ENCODE measurements at places on chromosomes 6 and 20. TPM values are rescaled to one million over a fixed set of nuclear protein-coding genes. Genes with fewer than 3 reads are reported as not detected.
A peak's percentile ranks its signal among the peaks of the same experiment; 100 is the strongest.

RCAN2 gene
- total RNA-seq, result 1.3 TPM

PAK5 gene
- not detected for total RNA-seq

DTNBP1 gene
- total RNA-seq, result 24.5 TPM

PDYN gene
- total RNA-seq, result not detected

MRPL18 gene
- total RNA-seq, result 58.5 TPM

FOXC1 gene
- total RNA-seq, result 0.17 TPM

GMNN gene
- total RNA-seq, result 50.8 TPM

SIRPG gene
- total RNA-seq, result 37.0 TPM

ANKRD66 gene
- not detected for total RNA-seq

HLA-B gene
- total RNA-seq, result 3,527 TPM

- peaks cover 42% of the 10 kb centered on the region for H3K4me1 ChIP-seq
- no peaks in the 10 kb centered on the region for H3K27me3 ChIP-seq
- no peak for DNase-seq
- H3K36me3 ChIP-seq, result peaks cover 12% of the 10 kb centered on the region
Measured at GRCh38 chr6:2945153-2945452, 26.3 kb downstream of the SERPINB6 start.

GRCh38 chr6:144248476-144249301 is 36.4 kb upstream of the UTRN start:
- H3K36me3 ChIP-seq, result peaks cover 6% of the 10 kb centered on the region
- peaks cover 29% of the 10 kb centered on the region for H3K4me1 ChIP-seq
- DNase-seq, result peak; percentile 21

GRCh38 chr6:132973514-132973993 is 159.2 kb downstream of the RPS12 start:
- H3K27ac ChIP-seq, result no peak overlapping the region
- DNase-seq, result no peak
- peaks cover 25% of the 10 kb centered on the region for H3K27me3 ChIP-seq
- no peak overlapping the region for H3K4me3 ChIP-seq

- no peaks in the 10 kb centered on the region for H3K27me3 ChIP-seq
- H3K4me3 ChIP-seq, result no peak overlapping the region
- H3K27ac ChIP-seq, result peak overlapping the region; percentile 43
- peaks cover 29% of the 10 kb centered on the region for H3K4me1 ChIP-seq
- peaks cover 6% of the 10 kb centered on the region for H3K36me3 ChIP-seq
Measured at GRCh38 chr20:45798935-45799642, 7.3 kb downstream of the DNTTIP1 start.

DNA sequence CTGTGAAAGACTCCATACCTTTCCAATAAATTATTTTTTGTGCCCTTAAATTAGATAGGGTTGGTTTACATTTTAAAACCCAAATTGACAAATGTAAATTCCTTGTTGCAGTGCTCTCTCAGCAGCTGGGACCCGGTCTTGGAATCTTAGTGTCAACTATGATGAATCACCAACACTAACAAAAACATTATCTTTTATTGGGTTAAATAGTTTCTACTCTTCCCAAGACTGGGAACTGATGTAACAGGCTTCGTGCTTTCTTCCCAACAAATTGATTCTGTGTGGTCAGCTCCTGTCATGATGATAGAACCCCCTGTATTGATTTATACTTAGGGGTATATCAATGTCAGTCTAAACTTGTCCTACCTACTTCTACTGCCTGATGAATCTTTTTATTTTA is 23.2 kb upstream of the AHI1 start:
- H3K4me1 ChIP-seq, result peaks cover 4% of the 10 kb centered on the region
- H3K36me3 ChIP-seq, result peaks cover 3% of the 10 kb centered on the region
- DNase-seq, result no peak
- H3K27me3 ChIP-seq, result peaks cover 21% of the 10 kb centered on the region
- H3K4me3 ChIP-seq, result no peak overlapping the region
- H3K27ac ChIP-seq, result no peak overlapping the region

GRCh38 chr6:137951064-137951597 is 84.1 kb downstream of the TNFAIP3 start:
- H3K27ac ChIP-seq, result no peak overlapping the region
- no peak overlapping the region for H3K4me3 ChIP-seq
- no peak for DNase-seq
- peaks cover 5% of the 10 kb centered on the region for H3K27me3 ChIP-seq
- no peaks in the 10 kb centered on the region for H3K36me3 ChIP-seq

GRCh38 chr6:105375797-105376196 is 27.1 kb downstream of the PREP start:
- peaks cover 1% of the 10 kb centered on the region for H3K36me3 ChIP-seq
- no peak overlapping the region for H3K4me3 ChIP-seq
- H3K27ac ChIP-seq, result no peak overlapping the region
- no peaks in the 10 kb centered on the region for H3K27me3 ChIP-seq
- DNase-seq, result no peak

GRCh38 chr20:59958123-59958522 is at the start of gene CDH26:
Gene CDH26 (plus strand): TSS chr20:59958423. CDS start chr20:59958727, 304 bp downstream.
- H3K36me3 ChIP-seq, result no peaks in the 10 kb centered on the region
- no peaks in the 10 kb centered on the region for H3K27me3 ChIP-seq
- no peak within 1 kb of the TSS for H3K27ac ChIP-seq
- H3K4me3 ChIP-seq, result no peak within 1 kb of the TSS
- DNase-seq, result no peak

DNA sequence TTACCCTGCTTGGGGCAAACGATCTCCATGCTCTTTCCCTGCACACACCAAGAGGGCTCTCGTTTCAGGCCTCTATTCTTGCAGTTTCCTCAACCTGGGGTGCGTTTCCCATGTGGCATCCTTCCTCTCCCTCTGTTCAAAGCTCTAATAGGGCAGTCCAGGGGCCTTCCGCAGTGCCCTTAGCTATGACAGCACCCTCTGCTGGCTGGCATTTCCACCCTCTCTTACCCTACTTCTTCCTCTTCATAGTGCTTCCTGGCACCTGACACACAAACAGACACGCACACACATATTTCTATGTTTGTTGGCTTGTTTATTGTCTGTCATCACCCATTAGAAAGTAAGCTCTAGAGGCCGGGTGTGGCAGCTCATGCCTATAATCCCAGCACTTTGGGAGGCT is 294.0 kb downstream of the CLIC5 start:
- peaks cover 6% of the 10 kb centered on the region for H3K27me3 ChIP-seq
- H3K27ac ChIP-seq, result no peak overlapping the region
- DNase-seq, result no peak
- peaks cover 23% of the 10 kb centered on the region for H3K4me1 ChIP-seq
- peaks cover 6% of the 10 kb centered on the region for H3K36me3 ChIP-seq

DNA sequence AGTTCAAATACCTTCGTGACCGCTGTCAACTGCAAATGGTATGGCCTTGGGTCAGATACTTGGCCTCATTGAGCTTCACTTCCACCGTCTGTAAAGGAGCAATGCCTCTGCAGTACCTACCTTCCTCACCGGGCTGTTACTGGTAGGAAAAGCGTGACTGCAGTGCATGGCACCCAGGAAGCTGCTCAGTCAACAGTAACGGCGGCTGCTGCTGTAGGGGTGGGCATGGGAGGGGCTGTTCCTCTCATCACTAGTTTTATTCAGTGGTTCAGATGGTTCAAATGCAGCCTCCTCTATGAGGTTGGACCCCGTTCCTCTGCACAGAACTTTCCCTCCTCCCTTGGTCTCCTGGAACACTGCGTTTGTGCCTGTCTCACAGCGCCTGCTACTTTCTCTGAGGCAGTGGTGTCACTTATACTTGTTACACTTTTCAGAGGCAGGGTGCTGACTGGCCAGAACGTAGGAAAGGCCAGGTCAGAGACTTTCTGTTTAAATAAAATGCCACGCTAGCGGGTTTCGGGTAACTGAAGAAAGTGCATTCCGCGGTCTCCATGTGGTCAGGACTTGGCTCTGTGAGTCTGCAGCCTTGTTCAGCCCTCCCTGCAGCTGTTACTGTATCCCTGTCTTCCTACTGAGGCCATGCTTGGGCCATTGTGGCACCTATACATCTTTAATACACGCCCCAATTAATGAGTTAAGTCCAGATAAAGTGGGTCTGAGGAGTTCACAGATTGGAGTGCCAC is 279.6 kb downstream of the NRN1 start:
- no peak for DNase-seq
- no peaks in the 10 kb centered on the region for H3K27me3 ChIP-seq
- peaks cover 7% of the 10 kb centered on the region for H3K4me1 ChIP-seq
- no peak overlapping the region for H3K4me3 ChIP-seq

GRCh38 chr6:153947808-153948447 is 91.1 kb upstream of the OPRM1 start:
- H3K36me3 ChIP-seq, result no peaks in the 10 kb centered on the region
- no peak overlapping the region for H3K4me3 ChIP-seq
- no peak for DNase-seq

DNA sequence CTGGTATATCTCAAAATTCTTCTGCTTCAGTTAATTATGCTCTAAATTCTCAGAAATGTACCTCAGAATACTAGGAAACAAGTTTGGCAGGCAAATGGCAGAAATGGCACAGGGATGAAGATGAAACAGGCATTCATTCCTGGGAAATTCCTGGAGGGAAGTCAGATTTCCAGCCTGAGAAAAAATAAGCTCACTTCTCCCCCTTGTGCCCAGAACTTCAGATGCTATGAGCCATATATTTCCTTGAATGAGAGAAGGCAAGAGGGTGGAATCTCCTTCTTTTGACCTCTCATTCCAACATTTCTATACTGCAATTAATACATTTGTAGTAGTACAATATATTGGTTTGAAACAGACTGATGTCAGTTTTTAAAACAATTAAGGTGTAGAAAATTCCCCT is 22.8 kb downstream of the RGS17 start:
- no peaks in the 10 kb centered on the region for H3K27me3 ChIP-seq
- no peak overlapping the region for H3K4me3 ChIP-seq
- no peak for DNase-seq

DNA sequence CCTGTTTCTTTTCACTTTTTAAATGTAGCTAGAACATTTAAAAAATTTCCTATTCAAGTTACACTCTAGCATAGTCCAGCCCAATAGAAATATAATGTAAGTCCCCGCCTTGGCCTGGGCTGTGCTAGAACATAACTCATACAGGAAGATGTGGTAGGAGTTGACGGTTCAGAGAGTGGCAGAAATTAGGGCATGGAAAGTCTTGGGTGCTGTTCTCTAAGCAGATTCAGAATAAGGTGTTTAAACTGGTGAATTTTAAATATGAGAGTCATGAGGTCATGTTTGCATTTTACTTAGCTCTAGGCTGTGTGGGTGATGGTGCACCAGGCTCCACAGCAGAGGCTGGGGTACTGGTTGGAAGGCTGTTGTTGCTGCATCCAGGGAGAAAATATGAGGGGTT is 256.5 kb downstream of the FARS2 start:
- peak overlapping the region; percentile 75 for H3K27ac ChIP-seq
- peak; percentile 51 for DNase-seq
- H3K36me3 ChIP-seq, result no peaks in the 10 kb centered on the region

- H3K4me1 ChIP-seq, result no peaks in the 10 kb centered on the region
- DNase-seq, result no peak
- no peak overlapping the region for H3K27ac ChIP-seq
- H3K36me3 ChIP-seq, result no peaks in the 10 kb centered on the region
- no peaks in the 10 kb centered on the region for H3K27me3 ChIP-seq
- no peak overlapping the region for H3K4me3 ChIP-seq
Measured at GRCh38 chr6:147888374-147888773, 379.9 kb downstream of the SAMD5 start.

DNA sequence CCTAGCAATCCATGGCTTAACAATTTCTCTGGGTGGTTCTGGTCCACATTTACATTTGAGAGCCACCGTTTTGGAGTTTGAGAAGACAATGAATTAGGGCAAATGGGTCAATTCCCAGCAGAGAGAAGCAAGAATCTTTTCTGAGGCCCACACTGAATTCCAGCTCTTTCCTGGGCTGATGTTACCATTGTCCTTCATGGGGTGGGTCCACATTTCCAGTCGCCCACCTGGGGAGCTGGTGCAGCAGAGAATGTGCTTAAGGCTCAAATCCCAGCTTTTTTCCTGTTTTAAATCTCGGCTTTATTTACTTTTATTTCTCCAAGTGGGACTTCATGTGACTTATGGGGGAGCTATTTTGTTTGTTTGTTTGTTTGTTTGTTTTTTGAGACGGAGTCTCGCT is 44.2 kb upstream of the TFAP2C start:
- no peak overlapping the region for H3K27ac ChIP-seq
- peaks cover 7% of the 10 kb centered on the region for H3K27me3 ChIP-seq
- no peaks in the 10 kb centered on the region for H3K4me1 ChIP-seq
- H3K36me3 ChIP-seq, result no peaks in the 10 kb centered on the region
- no peak for DNase-seq

- no peak for DNase-seq
- H3K27ac ChIP-seq, result no peak overlapping the region
- H3K27me3 ChIP-seq, result peaks cover 6% of the 10 kb centered on the region
- H3K36me3 ChIP-seq, result no peaks in the 10 kb centered on the region
- H3K4me3 ChIP-seq, result no peak overlapping the region
Measured at GRCh38 chr6:13563009-13563408, 11.4 kb upstream of the SIRT5 start.

DNA sequence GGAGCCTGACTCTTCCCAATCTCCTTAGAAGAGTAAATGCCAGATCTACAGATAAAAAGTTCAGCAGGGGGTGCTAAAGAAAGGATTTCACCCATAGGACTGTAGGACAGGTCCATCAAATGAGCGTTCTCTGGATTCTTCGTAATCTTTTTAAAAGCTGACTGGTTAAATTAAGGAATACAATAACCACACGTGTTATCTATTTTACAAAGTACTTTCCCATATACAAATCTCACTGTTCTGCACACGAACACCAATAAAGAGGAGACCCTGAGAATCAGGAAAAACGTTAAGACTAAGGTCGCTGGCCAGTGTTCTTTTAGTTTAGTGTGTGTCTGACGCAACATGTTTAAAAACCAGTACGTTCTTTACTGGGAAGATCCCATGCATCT is 542 bp downstream of the TUBE1 start:
- no peak overlapping the region for H3K27ac ChIP-seq
- H3K27me3 ChIP-seq, result peaks cover 11% of the 10 kb centered on the region
- DNase-seq, result no peak
- H3K4me3 ChIP-seq, result no peak overlapping the region
- H3K36me3 ChIP-seq, result peaks cover 1% of the 10 kb centered on the region

GRCh38 chr6:110575925-110576463 is 99.6 kb upstream of the SLC22A16 start:
- peaks cover 17% of the 10 kb centered on the region for H3K27me3 ChIP-seq
- peaks cover 4% of the 10 kb centered on the region for H3K36me3 ChIP-seq
- H3K27ac ChIP-seq, result no peak overlapping the region
- no peaks in the 10 kb centered on the region for H3K4me1 ChIP-seq
- no peak overlapping the region for H3K4me3 ChIP-seq
- DNase-seq, result no peak

- peaks cover 8% of the 10 kb centered on the region for H3K27me3 ChIP-seq
- H3K27ac ChIP-seq, result no peak overlapping the region
- peak overlapping the region; percentile 13 for H3K4me3 ChIP-seq
- peak; percentile 73 for DNase-seq
- H3K4me1 ChIP-seq, result peaks cover 29% of the 10 kb centered on the region
- peaks cover 10% of the 10 kb centered on the region for H3K36me3 ChIP-seq
Measured at GRCh38 chr20:1844325-1845162, 50.7 kb upstream of the SIRPA start.

GRCh38 chr6:148329596-148330381 is 12.8 kb upstream of the SASH1 start:
- DNase-seq, result no peak
- H3K4me3 ChIP-seq, result no peak overlapping the region
- H3K36me3 ChIP-seq, result no peaks in the 10 kb centered on the region
- no peaks in the 10 kb centered on the region for H3K4me1 ChIP-seq
